ENCODE measurements at places on chromosomes 5 and 9. TPM values are rescaled to one million over a fixed set of nuclear protein-coding genes. Genes with fewer than 3 reads are reported as not detected.

GRCh38 chr9:99828417-99829176 is 6.9 kb downstream of the NR4A3 start:
- DNase-seq = no peak

DNA sequence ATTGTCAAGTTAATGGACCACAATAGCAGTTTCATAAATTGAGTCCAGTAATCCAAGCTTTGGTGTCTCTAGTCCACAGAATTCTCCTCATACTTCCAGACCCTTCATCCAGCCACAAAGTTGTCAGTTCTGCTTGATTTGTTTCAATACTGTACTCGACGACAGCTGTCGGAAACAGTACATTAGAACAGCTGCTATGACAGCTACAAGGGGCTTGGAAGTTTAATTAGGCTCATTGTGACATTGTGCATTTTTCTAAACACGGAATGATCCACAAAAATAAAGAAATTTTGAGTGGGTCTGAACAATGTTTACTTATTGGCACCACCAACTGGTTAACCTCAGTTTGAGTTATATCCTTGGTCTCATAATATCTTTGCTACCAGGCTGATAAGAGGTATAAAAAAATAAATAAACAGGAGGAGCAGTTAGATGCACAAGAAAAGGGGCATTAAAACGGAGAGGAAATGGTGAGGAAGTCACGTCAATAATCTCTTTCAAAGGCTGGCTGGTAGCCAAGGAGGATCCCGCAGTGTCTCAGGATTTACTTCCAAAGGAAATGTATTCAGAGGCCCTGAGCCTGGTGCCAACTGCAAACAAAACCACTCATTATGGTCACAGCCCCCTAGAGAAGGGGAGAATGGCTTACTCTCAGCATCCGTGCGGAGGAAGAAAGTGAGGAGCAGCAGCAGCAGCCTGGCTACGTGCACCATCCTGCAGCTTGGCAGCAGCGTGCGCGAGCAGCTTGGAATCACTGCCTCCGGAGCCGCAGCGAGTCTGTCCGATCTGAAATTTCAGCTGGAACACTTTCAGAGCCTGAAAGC is 933.8 kb upstream of the DMAC1 start:
- peak; percentile 45 for DNase-seq

- no peak for DNase-seq
Observed at GRCh38 chr5:112738191-112738560, 491 bp downstream of the APC start.

GRCh38 chr5:10761933-10762775 is 1.1 kb upstream of the DAP start:
- no peak for DNase-seq

DNA sequence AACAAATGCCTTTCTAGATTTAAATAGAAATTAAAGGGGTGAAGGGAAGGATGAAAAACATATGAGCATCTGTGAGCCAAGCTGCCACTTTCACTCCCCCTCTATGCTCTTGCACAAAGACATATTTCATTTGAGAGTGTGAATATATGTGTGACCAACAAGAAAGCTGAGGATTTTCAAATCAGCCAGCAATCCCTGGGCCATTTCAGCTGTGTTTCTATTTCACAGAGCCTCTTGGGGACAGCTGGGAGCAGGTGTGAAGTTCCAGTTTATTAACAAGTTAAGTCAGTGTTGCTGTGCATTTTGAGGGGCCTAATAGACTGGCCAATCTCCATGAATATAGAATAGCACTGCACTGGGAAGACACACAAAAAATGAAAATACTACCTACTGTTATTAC is 248.7 kb upstream of the RGMB start:
- DNase-seq = no peak

- no peak for DNase-seq
Observed at GRCh38 chr9:81537964-81538363, 151.4 kb downstream of the TLE1 start.

DNA sequence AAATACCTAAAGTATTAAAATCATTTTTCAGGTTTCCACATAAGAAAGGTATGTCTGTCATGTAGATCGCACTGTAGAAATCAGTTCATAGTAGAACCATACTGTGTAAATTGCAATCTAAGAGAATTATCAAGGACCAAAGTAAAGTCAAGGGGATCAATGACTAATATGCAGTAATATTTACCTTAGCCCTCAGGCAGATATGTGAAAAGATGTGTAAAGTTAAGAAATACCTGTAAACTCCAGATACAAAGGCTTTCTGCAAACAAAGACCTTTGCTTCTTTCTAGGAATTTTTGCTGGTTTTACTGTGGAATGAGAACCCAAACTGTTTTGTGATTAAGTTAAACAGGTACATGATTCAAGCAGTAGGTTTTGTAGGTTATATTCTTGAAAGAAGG is 11.6 kb downstream of the POLK start:
- no peak for DNase-seq

GRCh38 chr5:179166886-179167841 is 107.0 kb downstream of the ZNF354C start:
- peak; percentile 50 for DNase-seq

GRCh38 chr5:3187771-3188425 is 407.7 kb upstream of the IRX1 start:
- no peak for DNase-seq

DNA sequence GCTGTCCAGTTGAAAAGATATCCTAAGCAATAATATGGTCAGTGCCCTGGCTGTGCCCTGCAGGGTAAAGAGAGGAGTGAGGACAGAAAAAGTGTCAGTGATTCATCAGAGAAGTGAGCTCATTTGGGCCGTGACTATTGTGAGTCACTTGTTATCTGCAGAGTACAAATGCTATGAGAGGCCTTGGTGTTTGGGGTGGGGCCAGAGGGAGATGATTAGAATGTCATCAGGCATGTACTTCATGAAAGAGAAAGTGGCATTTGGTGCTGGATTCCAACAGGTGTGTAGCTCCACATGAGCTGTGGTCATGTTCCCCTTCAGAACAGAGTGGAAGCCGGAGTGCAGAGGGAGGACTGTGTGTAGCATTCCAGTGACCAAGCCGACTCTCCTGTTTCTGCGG is 174.1 kb downstream of the KDM4C start:
- no peak for DNase-seq

- DNase-seq = no peak
Observed at GRCh38 chr9:84154320-84154719, 173.7 kb downstream of the RMI1 start.

DNA sequence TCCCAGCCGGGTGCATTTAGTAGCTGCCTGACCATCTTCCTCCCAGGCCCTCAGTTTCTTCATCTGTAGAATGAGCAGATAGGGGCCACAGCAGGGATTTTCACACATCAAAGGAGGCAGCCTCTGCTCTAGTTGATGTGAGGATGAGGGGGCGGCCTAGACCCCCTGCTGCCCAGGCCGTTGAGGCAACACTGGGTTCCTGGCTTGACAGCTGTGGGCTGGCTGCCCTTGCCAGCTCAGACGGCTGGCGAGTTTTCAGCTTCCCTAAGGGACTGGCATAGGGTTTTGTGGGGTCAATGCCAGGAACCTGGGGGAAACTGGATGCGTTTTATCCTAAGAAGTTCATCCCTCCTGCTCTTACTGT is 49.6 kb downstream of the NDST1 start:
- DNase-seq = no peak

The SEMA6A gene
- 72.5 TPM for polyA plus RNA-seq

The POLK gene
- polyA plus RNA-seq = 36.9 TPM

The RARS1 gene
- polyA plus RNA-seq = 102 TPM

The TEX48 gene
- not detected for polyA plus RNA-seq

The CARD6 gene
- 3.1 TPM for polyA plus RNA-seq

The SAXO1 gene
- polyA plus RNA-seq = 0.20 TPM

The PDE6A gene
- polyA plus RNA-seq = 0.25 TPM

The PCDHGA1 gene
- 1.1 TPM for polyA plus RNA-seq

The CTSV gene
- 32.0 TPM for polyA plus RNA-seq

The PBX3 gene
- polyA plus RNA-seq = 34.0 TPM

Measured in left kidney (tissue), 8 donors.